Hematopoietic multipotent progenitor cell treated with erythropoietin and hydrocortisone succinate and interleukin-3 and kit ligand, for 17 days (in vitro differentiated cells): ENCODE measurements at places on chromosomes 6 and 20.

GRCh38 chr6:151060096-151060765, 179.5 kb upstream of the AKAP12 start:
- no peak for DNase-seq

- DNase-seq = no peak
Measured at GRCh38 chr6:164216839-164217238, 802.3 kb downstream of the QKI start.

DNA sequence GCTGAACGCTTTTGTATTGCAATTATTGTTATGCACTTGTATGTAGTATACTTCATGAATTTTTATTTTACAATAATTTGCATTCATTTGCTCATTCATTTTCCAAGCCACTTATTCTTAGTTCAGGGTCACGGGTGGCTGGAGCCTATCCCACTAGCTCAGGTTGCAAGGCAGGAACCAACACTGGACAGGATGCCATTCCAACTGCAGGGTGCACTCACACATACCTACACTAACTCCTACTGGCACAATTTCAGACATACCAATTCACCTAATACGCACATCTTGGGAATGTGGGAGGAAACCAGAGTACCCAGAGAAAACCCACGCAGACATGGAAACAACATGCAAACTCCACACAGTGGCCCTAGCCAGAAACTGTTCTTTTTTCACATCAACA, 61.8 kb downstream of the LMBRD1 start:
- DNase-seq = no peak

- DNase-seq = no peak
Measured at GRCh38 chr6:17413313-17413750, 19.9 kb downstream of the CAP2 start.

DNA sequence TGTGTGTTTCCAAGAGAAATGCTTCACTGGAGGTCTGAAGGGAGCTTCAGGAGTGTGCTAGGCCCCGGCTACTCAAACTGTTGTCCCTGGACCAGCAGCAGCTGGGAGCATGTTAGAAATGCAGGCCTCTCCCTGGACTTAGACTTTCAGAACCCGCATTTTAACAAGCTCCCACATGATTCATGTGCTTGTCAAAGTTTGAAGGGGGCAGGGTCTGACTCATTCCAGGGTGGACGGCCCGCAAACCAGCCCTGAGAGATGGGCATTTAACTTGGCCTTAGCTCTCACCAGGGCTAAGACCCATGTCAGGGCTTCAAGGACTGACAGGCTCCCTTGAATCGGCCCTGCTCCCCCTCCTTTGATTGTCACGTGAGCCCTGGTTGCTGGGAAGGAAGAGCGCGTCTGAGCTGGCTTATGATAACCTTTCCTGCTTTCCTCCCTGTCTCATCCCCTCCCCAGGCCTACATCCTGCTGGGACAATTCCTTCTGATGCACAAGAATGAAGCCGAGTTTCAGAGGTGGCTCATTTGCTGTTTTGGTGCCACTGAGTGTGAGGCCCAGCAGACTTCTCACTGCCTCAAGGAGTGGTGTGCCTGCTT, 35.5 kb downstream of the BANF2 start:
- DNase-seq = no peak
